Activated T-helper 2 cell treated with anti-CD3 and anti-CD28 coated beads, Interferon-gamma antibody, Interleukin-2, Interleukin-4, amounts not matched to agents 10 μg/mL and 5 μg/mL and 100 μg/mL, durations not matched to agents 14 hours and 24 hours and 36 hours (primary cell): ENCODE measurements at places on chromosomes 1 and 21. TPM values are rescaled to one million over a fixed set of nuclear protein-coding genes. Genes with fewer than 3 reads are reported as not detected.

GRCh38 chr1:155207806-155208540, at the start of gene THBS3:
THBS3 (minus strand) TSS chr1:155207897; CDS start chr1:155207876, 21 bp downstream.
- H3K27ac ChIP-seq = peak within 1 kb of the TSS; percentile 80
- no peak for DNase-seq
- H3K4me1 ChIP-seq = peaks cover 24% of the 10 kb centered on the region
- peaks cover 7% of the 10 kb centered on the region for H3K36me3 ChIP-seq

DNA sequence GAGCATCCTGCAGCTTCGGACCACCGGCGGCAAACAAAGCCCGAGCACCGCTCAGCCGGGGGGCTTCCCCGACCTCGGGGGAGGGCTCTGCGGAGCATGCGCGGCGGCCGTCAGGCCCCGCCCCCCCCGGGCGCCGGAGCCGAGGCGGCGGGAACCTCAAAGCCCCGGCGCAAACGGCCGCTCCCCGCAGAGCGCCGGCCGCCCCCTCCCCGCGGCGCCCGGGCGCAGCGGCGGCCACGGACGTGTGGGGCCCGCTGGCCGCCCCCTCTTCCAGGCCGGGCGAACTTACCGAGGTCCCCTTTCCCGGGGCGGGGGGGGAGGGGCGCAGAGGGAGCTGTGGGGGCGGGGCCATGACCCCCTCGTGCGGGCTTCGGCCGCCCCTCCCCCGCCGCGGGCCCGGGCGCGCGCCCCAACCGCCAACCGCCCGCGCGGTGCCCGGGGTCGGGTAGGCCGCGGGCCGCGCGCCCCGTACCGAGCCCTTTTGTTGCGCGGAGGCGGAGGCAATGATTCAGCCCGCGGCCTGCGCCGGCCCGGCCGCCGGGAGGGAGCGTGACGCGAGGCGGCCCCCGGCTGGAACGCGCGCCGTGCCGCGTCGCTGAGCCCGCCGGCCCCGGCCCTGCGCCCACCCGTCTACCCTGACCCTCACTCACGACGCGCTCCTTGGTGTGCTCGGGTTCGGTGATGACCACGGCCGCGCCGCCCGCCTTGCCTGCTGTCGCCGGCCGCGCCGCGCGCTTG, 1.7 kb downstream of the RCC2 start:
- H3K27me3 ChIP-seq = no peaks in the 10 kb centered on the region
- H3K36me3 ChIP-seq = peaks cover 51% of the 10 kb centered on the region
- DNase-seq = peak; percentile 36
- peaks cover 33% of the 10 kb centered on the region for H3K4me1 ChIP-seq
- peak overlapping the region; percentile 42 for H3K27ac ChIP-seq

GRCh38 chr1:84634536-84635205, 55.6 kb downstream of the SSX2IP start:
- H3K4me3 ChIP-seq = no peak overlapping the region
- peaks cover 8% of the 10 kb centered on the region for H3K4me1 ChIP-seq
- H3K27ac ChIP-seq = no peak overlapping the region
- no peak for DNase-seq
- no peaks in the 10 kb centered on the region for H3K36me3 ChIP-seq

Gene PLPPR5
- total RNA-seq = not detected in 2 replicates

Gene PPP1R15B
- total RNA-seq = 63.4 and 64.3 TPM in 2 replicates

GRCh38 chr1:85991261-85991660, 165.3 kb downstream of the COL24A1 start:
- DNase-seq = no peak
- no peaks in the 10 kb centered on the region for H3K36me3 ChIP-seq
- no peak overlapping the region for H3K4me3 ChIP-seq
- H3K4me1 ChIP-seq = no peaks in the 10 kb centered on the region
- H3K27ac ChIP-seq = no peak overlapping the region

DNA sequence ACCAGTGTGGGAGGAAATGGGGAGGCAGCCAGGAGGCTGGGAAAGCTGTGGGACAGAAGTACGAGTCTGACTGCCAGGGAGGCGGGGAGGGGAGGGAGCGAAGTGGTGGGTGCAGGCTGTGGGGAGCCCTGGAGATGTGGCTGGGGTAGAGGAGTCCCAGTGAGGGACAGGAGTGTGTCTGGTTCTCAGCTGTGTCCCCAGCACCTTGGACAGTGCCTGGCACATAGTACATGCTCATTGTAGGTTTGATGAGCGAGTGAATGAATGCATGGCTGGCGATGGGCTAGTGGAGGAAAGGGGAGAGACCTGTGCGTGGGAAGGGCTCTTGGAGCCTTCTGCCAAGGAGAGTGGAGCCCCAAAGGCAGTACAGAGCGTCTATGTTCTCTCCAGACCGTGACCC, 104.1 kb downstream of the SIK1 start:
- no peak for DNase-seq
- H3K27ac ChIP-seq = no peak overlapping the region
- H3K4me3 ChIP-seq = no peak overlapping the region
- H3K27me3 ChIP-seq = no peaks in the 10 kb centered on the region

Gene DPT
- total RNA-seq = not detected in 2 replicates

GRCh38 chr1:31930836-31931592, 7.2 kb downstream of the PTP4A2 start:
- peaks cover 61% of the 10 kb centered on the region for H3K36me3 ChIP-seq
- peaks cover 81% of the 10 kb centered on the region for H3K4me1 ChIP-seq
- DNase-seq = no peak
- no peaks in the 10 kb centered on the region for H3K27me3 ChIP-seq

DNA sequence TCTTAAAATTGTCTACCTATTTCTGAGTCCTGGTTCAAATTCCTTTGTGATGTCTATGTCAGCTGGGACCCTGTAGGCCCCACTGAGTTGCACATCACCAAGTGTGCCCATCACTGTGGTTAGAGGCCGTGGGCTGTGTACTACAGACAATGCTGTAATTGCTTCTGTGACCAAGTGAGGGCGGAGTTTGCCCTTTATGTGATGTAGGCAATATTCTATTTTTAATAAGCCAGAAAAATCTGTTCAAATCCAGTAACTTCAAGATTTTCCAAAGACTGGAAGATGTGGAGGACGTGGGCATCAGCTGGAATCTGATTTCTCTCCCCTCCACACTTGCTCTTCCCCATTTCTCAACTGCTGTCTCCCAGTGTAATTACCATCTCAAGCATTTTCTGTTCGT, 215.4 kb downstream of the PBX1 start:
- H3K4me1 ChIP-seq = peaks cover 3% of the 10 kb centered on the region
- H3K36me3 ChIP-seq = no peaks in the 10 kb centered on the region
- DNase-seq = no peak
- no peak overlapping the region for H3K4me3 ChIP-seq
- H3K27me3 ChIP-seq = peaks cover 6% of the 10 kb centered on the region
- H3K27ac ChIP-seq = no peak overlapping the region

Gene PCP4L1
- total RNA-seq = not detected in 2 replicates

GRCh38 chr1:151774256-151774922, 11.1 kb upstream of the MRPL9 start:
- no peak for DNase-seq
- no peaks in the 10 kb centered on the region for H3K27me3 ChIP-seq
- no peaks in the 10 kb centered on the region for H3K4me1 ChIP-seq
- H3K4me3 ChIP-seq = no peak overlapping the region

Gene S100A7
- not detected in 2 replicates for total RNA-seq

DNA sequence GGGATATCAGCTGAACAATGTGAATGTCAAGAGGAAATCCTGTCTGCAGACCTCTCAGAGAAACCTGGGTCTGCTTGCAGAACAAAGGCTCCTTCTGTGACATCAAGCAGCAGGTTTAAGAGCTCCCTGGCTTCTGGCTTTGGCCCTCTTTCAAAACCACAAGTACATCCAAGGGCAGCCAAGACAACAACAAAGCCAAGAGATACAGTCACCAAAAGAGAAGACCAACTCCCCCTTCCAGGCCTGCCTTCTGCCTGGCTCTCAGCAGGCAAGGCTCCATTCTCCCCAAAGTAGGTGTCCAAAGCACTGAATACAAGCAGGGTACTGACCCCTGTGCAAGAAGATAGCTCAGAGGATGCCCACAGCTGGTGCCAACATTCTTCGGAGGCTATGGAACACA, 11.5 kb downstream of the BCAR3 start:
- H3K4me3 ChIP-seq = no peak overlapping the region
- no peaks in the 10 kb centered on the region for H3K27me3 ChIP-seq
- H3K4me1 ChIP-seq = peaks cover 16% of the 10 kb centered on the region
- no peak overlapping the region for H3K27ac ChIP-seq
- DNase-seq = no peak

DNA sequence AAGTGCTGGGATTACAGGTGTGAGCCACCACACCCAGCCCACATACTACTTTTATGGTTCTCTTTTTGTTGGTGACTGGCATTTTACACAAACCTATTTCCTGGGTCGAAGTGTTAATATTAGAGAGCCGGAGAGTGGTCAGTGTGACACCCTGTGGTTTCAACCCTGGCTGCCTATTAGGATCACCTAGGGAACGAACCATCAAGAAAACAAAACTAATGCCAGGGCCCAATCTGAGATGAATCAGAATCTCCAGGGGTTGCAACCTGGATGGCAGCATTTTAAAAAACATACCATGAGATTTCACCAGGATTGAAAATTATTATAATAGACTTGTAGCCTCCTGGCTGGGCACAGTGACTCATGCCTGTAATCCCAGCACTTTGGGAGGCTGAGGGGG, 6.1 kb downstream of the MRPS21 start:
- H3K4me3 ChIP-seq = no peak overlapping the region
- no peak for DNase-seq
- no peak overlapping the region for H3K27ac ChIP-seq
- H3K4me1 ChIP-seq = peaks cover 13% of the 10 kb centered on the region
- no peaks in the 10 kb centered on the region for H3K27me3 ChIP-seq

GRCh38 chr1:156112276-156113137, 2.0 kb upstream of the LMNA start:
- peaks cover 1% of the 10 kb centered on the region for H3K27me3 ChIP-seq
- no peak for DNase-seq
- H3K36me3 ChIP-seq = peaks cover 15% of the 10 kb centered on the region

- peaks cover 54% of the 10 kb centered on the region for H3K36me3 ChIP-seq
- DNase-seq = no peak
- H3K4me1 ChIP-seq = peaks cover 4% of the 10 kb centered on the region
- no peak overlapping the region for H3K4me3 ChIP-seq
- no peaks in the 10 kb centered on the region for H3K27me3 ChIP-seq
Observed at GRCh38 chr1:108140177-108140576, 60.0 kb downstream of the SLC25A24 start.

Gene GJA8
- total RNA-seq = not detected in 2 replicates

DNA sequence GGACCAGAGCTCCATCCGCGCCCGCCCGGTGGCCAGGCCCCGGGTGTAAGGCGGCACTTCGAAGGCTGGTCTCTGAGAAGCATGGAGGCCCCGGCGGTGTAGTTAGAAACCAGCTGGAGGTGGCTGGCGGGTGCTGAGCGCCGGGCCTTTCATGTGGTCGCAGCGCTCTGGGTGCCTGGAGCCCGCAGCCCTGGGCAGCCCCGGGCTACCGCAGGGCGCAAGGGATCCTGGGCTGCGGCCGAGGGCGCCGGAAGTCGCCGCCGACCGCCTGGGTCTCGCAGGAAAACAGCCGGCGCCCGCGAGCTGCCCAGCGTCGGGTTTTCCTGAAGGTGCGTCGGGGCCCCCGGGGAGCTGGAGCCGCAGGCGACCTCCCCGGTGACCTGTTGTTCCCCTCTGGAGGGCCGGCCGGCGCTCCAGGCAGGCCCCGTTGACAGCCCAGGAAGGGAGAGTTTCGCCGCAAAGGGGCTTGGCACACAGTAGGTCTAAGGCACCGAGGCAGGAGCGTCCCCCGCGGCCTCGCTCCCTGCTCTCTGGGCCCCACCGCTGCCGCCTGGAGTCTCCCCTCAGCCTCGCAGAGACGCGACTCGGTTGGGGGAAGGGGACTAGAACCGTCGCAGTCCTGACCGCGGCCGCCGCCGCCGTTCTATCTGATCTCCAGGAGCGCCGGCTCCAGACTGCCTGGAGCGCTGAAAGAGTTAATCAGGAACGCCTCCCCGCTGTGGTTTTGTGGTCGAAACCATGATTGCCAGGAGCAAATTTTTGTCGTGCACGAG, 2.7 kb downstream of the GRHL3 start:
- no peaks in the 10 kb centered on the region for H3K36me3 ChIP-seq
- peaks cover 26% of the 10 kb centered on the region for H3K4me1 ChIP-seq
- peaks cover 86% of the 10 kb centered on the region for H3K27me3 ChIP-seq
- peak; percentile 82 for DNase-seq
- peak overlapping the region; percentile 43 for H3K27ac ChIP-seq

DNA sequence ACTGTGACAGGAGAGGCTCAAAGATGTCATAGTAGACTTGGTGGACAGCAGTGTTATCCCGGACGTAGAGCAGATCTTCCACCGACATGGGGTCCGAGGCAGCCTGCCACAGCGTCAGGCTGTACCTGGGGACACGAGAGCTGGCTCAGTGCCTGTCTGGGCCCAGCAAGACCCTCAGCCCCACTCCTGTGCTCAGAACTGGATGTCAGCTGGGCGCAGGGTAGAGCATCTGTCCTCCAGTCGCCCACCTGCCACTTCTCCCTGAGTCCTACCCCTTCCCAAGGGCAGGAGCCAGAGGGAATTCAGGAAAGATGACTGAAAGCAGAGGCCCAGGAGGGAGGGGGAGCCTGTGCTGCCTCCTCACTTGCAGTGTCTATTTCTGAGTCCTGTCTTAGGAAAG, 11.7 kb downstream of the FAM151A start:
- no peak overlapping the region for H3K4me3 ChIP-seq
- no peak for DNase-seq
- no peaks in the 10 kb centered on the region for H3K36me3 ChIP-seq

- no peak for DNase-seq
- no peaks in the 10 kb centered on the region for H3K27me3 ChIP-seq
- H3K27ac ChIP-seq = no peak overlapping the region
- H3K4me1 ChIP-seq = peaks cover 12% of the 10 kb centered on the region
Observed at GRCh38 chr1:221336126-221336525, 405.8 kb downstream of the DUSP10 start.

Gene NCAM2
- total RNA-seq = 0.23 TPM in 1 of 2 replicates, not detected in the other

- peak; percentile 79 for DNase-seq
- H3K4me3 ChIP-seq = peak overlapping the region; percentile 100
- H3K27ac ChIP-seq = peak overlapping the region; percentile 73
- H3K36me3 ChIP-seq = peaks cover 33% of the 10 kb centered on the region
Observed at GRCh38 chr1:161227196-161227871, 1.5 kb downstream of the TOMM40L start.

- peaks cover 18% of the 10 kb centered on the region for H3K27me3 ChIP-seq
- H3K27ac ChIP-seq = no peak overlapping the region
- no peak overlapping the region for H3K4me3 ChIP-seq
- no peaks in the 10 kb centered on the region for H3K36me3 ChIP-seq
Observed at GRCh38 chr1:44511769-44512168, 106.7 kb downstream of the RNF220 start.

DNA sequence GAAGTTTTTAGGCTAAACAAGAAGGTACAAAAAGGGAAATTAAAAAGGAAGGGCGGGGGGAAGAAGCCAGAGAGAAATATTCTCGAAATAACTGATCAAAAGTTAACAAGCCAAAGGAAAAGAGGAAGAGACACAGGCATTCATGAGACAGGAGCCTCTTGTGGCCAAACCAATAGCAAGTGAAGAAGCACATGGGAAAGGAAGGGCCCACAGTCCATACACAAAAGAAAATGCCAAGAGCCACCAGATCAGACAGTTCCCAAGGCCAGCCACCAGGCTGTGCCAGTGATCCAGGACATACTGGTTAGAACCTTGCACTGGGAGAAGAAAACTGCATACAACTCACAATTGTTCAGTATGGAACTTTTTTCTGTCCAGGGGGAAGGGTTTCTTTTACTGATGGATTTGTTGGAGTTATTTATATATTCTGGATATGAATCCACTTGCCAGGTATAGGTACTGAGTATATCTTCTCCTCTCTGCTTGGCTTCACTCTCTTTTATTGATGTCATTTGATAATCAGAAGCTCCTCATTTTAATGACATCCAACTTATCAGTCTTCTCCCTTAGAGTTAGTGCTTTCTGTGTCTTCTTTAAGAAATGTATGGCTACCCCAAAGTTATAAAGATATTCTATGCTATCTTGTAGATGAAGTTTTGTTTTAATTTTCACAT, 76.8 kb downstream of the CD46 start:
- peak overlapping the region; percentile 65 for H3K27ac ChIP-seq
- no peak overlapping the region for H3K4me3 ChIP-seq
- H3K4me1 ChIP-seq = peaks cover 84% of the 10 kb centered on the region
- H3K36me3 ChIP-seq = peaks cover 35% of the 10 kb centered on the region

- DNase-seq = no peak
- no peak overlapping the region for H3K4me3 ChIP-seq
Observed at GRCh38 chr1:114745291-114745690, 12.5 kb downstream of the CSDE1 start.
